ENCODE measurements at places on chromosomes 3 and 15.

DNA sequence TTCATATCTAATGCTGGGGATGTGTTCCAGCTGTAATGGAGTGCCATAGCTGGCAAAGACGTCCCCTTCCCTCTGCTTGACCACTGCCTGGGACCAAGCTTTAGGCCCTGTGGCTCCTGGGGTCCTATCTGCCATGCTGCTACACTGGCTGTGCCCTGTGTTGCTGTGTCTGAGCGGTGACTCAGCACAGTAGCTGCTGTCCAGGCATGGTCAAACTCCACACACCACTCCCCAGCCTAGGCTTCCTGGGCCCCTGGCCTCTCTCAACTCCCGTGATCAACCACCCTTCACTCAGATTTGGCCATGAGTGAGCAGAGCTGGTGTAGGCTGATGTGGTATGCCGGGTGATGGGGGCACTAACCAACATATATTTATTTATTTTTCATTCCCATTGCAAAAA lies 27.0 kb downstream of the EPHB1 start:
- peak; percentile 36 for DNase-seq

DNA sequence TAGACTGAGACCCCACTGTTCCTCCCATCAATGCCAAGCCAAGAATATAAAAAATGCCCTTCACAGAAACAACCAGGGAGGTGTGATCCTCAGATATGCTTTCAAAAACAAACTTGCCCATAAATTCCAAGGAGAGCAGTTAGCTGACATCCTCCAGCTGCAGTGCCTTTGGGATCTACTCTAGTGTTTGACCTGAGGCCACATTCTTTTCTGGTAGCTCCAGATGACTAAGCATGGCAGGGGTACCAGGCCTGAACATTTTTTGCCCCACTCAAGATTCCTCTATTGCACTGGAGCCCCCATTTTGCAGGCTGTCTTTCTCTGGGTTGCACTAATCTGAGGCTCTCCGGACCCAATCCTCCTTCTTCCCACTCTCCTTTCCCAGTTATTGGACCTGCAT lies 27.9 kb upstream of the ACP3 start:
- no peak for DNase-seq

- DNase-seq, result no peak
These were observed 502.8 kb downstream of the IGSF11 start for GRCh38 chr3:118531816-118532215.

GRCh38 chr15:99305761-99306505 lies 54.7 kb downstream of the LRRC28 start:
- peak; percentile 83 for DNase-seq

GRCh38 chr15:96896766-96897165 lies 566.3 kb downstream of the NR2F2 start:
- no peak for DNase-seq

- DNase-seq, result no peak
These were observed 47.2 kb upstream of the PLCL2 start for GRCh38 chr3:16837602-16838001.

DNA sequence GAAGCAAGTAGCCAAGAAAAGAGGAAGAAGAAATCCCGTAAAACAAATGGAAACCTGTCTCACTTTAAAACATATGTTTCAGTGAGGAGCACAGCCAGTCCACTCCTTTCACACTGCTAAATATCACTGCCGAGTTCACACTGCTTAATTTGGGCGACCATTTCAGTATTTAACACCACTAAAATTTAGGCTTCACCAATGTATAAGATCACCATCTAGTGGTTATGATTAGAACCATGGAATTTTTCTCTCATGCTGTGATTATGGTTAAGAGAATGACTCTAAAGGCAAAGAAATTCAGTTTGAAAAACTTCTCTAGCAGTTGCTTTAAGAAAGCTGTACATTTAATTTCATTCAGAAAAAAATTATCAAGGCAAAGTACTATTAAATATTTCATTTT lies 16.6 kb downstream of the SLC4A7 start:
- peak; percentile 4 for DNase-seq

GRCh38 chr15:39142500-39142899 lies 438.4 kb upstream of the THBS1 start:
- no peak for DNase-seq

GRCh38 chr3:57062101-57062631 lies 1.7 kb downstream of the SPATA12 start:
- DNase-seq, result no peak

- DNase-seq, result no peak
These were observed 20.2 kb upstream of the TM4SF18 start for GRCh38 chr3:149353581-149354184.

DNA sequence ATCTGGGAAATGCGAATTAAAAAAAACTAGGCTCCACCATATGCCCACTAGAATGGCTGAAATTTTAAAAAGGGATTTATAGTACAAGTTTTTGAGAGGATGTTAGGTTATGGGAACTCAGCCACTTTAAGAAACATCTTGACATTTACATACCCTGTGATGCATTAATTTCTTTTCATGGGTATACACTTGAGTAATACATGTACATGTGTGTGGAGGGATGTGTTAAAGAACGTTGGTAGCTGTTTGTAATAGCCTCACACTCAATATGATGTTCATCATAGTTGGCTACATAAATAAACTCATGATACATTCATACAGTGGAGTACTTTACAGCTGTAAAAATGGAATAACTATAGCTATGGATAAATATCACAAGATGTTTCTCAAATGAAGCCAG lies 40.9 kb downstream of the MEF2A start:
- no peak for DNase-seq

- no peak for DNase-seq
These were observed 7.3 kb downstream of the ST3GAL6 start for GRCh38 chr3:98770261-98771039.

GRCh38 chr3:89032346-89033013 lies 74.9 kb upstream of the EPHA3 start:
- DNase-seq, result no peak

- no peak for DNase-seq
These were observed 77.8 kb upstream of the RNU6-1 start for GRCh38 chr15:67917636-67918035.

DNA sequence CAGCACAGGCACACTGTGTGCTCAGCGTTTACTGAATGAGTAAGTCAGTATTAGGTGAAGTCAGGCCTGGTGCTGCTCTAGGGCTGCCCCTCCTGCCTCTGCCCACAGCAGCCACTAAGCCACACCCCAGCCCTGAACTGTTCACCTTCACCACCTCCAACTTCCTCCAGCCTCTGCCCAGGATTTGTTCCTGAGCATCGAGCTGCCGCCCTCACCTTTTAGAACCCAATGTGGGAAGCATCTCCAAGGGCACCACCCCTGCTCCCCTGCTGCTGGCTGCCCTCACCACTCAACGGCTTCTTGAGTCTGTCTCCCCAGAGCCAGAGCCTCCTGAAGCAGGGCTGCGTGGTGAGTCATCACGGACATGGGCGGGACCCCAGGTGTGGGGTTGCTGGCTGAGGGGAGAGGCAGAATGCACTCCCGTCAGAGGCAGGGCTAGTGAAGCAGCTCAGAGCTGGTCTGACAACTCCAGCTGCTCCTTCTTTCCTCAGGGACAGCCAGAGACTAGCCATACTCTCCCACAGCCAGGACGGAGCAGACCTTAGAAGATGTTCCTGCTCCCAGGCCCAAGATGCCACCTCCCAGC lies 5.8 kb downstream of the HYAL2 start:
- peak; percentile 86 for DNase-seq

DNA sequence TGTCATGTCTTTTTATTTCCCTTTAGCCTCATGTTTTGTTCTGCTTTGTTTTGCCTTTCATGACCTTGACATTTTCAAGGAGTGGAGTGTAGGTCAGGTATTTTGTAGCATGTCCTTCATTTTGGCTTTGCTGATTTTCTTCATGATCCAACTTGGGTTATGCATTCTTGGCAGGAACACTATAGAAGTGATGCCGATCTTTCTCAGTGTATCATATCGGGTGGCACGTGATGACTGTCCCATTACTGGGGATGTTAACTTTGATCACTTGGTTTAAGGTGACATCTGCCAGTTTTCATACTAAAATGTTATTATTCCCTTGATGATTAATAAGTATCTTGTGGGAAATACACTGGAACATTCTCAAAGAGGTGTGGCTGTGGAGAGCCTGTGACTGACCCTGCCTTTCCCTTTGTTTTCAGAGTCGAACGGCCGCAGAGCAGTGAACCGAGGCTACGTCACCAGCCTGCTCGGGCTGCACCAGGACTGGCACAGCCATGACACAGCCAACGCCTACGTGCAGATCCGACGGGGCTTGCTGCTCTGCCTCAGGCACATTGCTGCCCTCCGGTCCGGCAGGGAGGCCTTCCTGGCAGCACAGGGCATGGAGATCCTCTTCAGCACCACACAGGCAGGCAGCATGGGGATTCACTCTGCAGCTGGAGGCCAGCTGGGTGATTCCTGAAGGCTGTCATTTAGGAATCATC lies 167.7 kb downstream of the AGBL1 start:
- no peak for DNase-seq

GRCh38 chr3:4520033-4520816 lies 27.1 kb downstream of the ITPR1 start:
- no peak for DNase-seq

GRCh38 chr3:133535971-133536881 lies 37.3 kb upstream of the CDV3 start:
- DNase-seq, result peak; percentile 75

DNA sequence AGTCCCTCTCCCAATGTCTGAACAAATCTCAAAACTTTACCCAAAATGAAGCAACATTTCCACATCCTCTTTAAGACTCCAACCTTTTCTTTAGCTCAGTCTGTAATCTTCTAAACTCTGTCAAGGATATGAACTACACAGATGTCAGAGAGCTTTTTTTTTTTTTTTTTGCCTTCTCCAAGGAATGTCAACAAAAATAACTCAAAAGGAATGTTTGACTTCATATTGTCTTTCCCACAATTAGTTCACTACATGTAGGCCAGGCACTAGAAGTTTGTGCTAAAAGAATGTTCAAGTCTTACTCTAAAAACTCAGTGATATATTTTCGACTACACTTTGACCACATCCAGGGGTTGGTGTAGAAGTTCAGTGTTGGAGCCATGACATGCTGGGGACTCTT lies 37.1 kb downstream of the ADAMTS9 start:
- no peak for DNase-seq

- no peak for DNase-seq
These were observed 14.3 kb downstream of the BNC1 start for GRCh38 chr15:83270176-83270575.

DNA sequence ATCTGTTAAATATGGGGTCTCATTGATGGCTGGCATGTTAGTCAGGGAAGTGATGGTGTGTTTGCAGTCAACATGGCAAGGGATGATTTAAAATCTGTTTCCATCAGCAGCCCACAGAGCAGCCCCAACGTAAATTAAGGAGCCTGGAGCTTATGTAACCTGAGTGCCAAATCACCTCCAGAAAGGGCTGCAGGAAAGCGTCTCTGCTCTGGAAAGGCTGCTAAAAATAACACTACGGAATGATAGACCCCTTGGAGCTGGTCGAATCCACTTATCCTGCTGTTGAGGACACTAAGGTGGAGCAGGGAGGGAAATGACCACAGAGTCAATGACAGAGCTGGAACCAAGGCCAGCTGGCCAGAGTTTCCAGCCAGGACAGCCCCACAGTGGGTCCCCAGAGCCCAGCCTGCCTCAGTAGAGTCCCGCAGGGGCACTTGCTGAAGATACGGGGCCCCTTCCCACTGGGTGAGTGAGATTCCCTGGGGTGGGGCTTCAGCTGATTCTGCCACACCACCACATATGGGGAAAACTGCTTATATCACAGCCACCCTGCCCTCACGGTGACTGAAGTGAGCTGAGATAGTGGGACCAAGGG lies 63.5 kb downstream of the EPHB1 start:
- no peak for DNase-seq

DNA sequence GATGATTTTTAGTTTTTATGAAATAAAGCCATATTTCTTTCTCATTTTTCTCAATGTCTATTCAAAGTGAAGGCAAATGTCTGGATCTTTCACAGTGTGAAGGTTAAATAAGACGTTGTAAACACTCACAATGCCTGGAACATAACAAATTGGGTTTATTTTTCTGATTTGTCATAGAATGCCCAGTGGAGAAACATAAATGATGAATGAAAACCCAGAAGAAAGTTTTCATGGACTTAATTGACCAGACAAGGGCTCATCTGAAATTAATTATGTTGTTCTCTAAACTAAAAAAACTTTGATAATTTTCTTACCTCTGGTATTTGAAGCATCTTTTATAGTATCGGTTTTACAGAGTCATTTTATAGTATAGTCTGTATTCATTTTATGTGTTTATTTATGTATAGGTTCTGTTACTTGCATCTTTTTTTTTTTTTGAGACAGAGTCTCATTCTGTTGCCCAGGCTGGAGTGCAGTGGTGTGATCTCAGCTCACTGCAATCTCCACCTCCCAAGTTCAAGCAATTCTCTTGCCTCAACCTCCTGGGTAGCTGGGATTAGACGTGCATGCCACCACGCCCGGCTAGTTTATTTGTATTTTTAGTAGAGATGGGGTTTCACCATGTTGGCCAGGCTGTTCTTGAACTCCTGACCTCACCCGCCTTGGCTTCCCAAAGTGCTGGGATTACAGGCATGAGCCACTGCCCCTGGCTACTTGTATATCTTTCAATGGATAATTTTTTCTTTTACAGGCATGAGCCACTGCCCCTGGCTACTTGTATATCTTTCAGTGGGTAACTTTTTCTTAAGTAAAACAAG lies 15.1 kb upstream of the BNIP2 start:
- peak; percentile 59 for DNase-seq

- peak; percentile 73 for DNase-seq
These were observed 26.5 kb downstream of the DAPK2 start for GRCh38 chr15:64019764-64020163.

- DNase-seq, result peak; percentile 60
These were observed 22.4 kb downstream of the HPS3 start for GRCh38 chr3:149151843-149152242.

DNA sequence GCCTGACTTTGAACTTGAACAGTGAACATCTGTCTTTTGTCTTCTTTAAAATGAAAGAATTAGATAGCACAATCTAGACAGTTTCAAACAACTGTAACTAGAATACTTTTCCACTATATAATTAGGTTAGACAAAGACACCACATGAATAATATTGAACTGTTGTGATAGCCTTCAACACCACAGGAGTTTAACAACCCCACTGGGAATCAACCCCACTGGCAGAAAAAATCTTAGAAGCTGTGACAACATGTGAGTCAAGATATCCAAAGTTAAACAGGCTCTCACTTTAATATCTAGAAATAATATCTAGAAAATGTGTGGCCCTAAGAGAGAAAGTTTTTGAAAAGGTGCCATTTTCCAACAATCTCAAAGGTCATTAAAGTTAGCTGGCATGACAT lies 64.4 kb upstream of the PRICKLE2 start:
- DNase-seq, result no peak

GRCh38 chr3:111368056-111368455 lies 173.9 kb upstream of the CD96 start:
- no peak for DNase-seq

GRCh38 chr3:120341658-120342346 lies 7.4 kb downstream of the LRRC58 start:
- no peak for DNase-seq

DNA sequence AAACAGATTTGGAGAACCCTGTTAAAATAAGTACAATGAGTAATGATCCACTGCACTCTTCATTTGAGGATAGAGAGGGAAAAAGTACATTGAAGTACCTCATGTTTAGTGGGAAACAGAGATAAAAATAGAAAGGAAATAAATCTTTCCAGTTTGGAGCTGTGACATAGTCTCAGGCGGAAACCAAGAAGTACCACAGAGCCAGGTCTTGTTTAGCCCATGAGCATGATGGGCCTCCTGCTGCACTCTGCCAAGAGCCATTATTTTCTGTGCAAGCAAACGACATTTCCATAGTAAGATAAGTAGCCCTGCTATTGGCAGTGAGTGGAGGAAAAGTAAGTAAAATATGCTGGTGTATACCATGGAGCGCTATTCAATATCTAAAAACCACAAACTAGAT lies 796.1 kb downstream of the TBL1XR1 start:
- no peak for DNase-seq
